SK-N-SH (cell line): ENCODE measurements at places on chromosomes 3 and 15. TPM values are rescaled to one million over a fixed set of nuclear protein-coding genes. Genes with fewer than 3 reads are reported as not detected.

Gene TMEM266
- 0.05 and 0.07 TPM in 2 replicates for polyA plus RNA-seq

Gene GPR171
- not detected in 2 replicates for polyA plus RNA-seq

Gene ALDH1A2
- polyA plus RNA-seq, result not detected in 2 replicates

Gene FAM81A
- polyA plus RNA-seq, result 0.86 and 1.1 TPM in 2 replicates

Gene RLBP1
- not detected in 2 replicates for polyA plus RNA-seq

Gene ELP6
- 79.8 and 88.3 TPM in 2 replicates for polyA plus RNA-seq

Gene AMT
- 17.6 and 21.3 TPM in 2 replicates for polyA plus RNA-seq

Gene CAMK2N2
- 0.89 and 2.2 TPM in 2 replicates for polyA plus RNA-seq

Gene ITIH3
- 4.3 and 5.3 TPM in 2 replicates for polyA plus RNA-seq

Gene SPINK8
- polyA plus RNA-seq, result not detected in 2 replicates

Gene DIPK2A
- polyA plus RNA-seq, result 0.03 and 0.06 TPM in 2 replicates
